Fibroblast of upper back skin (primary cell): ENCODE measurements at places on chromosomes 3 and 15.

DNA sequence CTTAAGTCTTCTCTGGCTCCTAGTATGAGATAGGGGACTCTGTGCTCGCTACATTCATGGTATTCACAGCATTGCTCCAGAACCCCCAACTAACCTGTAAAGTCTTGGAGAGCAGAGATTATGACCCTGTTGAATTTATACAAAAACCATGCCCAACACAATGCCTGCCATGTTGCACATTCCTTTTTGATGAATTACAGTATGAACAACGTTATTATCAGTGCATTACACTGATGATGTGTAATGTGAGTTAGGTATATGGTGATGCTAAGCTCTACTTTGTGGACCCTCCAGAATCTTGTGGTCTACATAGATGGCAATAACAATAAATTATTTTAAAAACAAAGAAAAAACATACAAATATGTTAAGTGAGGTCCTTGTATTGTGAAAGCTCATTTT is 64.3 kb downstream of the EOMES start:
- DNase-seq = no peak

DNA sequence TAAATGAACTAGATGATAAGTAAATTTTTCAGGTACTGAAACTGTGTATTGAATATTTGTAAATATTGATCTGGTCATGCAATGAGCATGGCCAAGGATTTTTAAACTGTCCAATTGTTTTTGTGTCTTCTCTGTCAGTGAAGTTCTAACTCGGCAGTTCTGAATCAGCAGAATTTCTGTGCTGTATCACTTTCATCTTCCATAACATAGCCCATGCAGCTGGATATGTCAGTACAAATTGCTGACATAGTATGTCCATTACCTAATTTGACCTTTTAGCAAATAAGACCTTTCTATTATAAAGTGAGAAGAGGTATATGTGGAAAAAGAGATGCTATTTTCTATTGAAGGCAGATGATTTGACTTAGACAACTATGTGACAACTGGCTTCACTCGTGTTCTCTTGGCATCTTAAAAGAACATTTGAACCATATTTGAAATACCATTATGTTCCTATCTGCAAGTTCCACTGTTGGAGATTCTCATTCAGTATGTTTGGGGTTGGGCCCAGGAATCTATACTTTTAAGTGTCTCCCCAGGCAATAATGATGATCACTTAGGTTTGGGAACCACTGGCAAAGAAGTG is 90.4 kb downstream of the CMSS1 start:
- DNase-seq = no peak

- DNase-seq = peak; percentile 48
Measured at GRCh38 chr3:129413687-129414506, 14.5 kb downstream of the EFCAB12 start.

DNA sequence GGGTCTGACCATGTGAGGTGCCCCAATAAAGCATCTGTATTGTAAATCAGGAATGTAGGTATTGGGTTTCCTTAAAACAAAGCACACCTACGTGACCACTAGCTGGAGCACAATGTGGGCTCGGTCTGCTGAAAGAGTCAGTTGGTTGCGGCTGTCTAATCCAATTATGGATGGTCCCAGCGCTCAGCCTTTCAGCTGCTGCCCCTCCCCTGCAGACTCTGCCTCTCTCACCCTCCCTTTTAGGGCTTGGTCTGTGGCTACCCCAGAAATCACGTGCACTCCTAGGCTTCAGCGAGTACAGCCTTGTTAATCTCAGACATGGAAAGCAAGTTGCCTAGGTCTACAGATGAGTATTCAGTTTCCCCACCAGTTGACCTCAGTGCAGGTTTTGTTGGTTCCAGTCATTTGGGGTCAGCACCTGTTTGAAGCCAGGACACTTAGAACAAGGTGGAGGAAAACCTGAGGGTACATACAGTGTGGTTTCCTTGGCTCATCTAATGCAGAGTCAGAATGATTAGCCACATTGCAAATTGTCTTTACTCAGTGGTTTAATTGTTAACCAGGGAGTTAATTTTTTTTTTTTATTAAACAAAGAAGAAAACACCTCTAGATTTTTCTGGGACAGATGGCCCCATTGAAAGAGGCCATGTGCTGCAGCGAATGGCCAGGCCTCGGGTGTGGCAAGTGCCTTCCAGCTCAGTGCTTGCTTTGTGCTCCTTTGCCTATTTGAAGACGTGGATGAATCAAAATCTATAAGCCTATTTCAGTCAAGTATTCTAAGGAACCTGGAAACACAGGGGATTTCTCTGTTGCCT is 137.7 kb downstream of the IGF1R start:
- no peak for DNase-seq

- DNase-seq = no peak
Measured at GRCh38 chr3:60553144-60553543, 698.1 kb downstream of the FHIT start.

GRCh38 chr15:98884894-98885293 is 122.7 kb downstream of the PGPEP1L start:
- no peak for DNase-seq

GRCh38 chr3:60202052-60202726 is 1049.1 kb downstream of the FHIT start:
- no peak for DNase-seq

GRCh38 chr15:22968366-22968765 is 11.8 kb downstream of the CYFIP1 start:
- DNase-seq = peak; percentile 87

GRCh38 chr3:71903936-71904335 is 119.0 kb upstream of the PROK2 start:
- no peak for DNase-seq

DNA sequence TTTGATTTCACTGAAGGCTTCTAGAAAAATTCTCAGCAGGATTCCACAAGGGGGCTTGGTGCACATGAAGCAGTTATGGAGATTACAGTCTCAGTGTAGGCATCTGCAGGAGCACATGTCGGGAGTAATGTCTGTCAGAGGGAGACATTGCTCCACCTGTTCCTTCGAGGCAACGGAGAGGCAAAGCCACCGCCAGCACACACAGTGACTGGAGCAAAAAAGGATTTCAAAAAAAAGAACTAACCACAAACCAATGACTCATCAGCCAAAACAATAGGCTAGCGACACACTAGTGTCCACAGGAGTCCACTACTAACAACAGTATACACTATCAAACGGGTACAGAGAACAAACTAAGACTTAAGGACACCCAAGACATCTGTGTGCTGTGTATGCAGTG is 68.9 kb downstream of the NPTN start:
- DNase-seq = peak; percentile 41

GRCh38 chr15:95604634-95605036 is 725.9 kb upstream of the NR2F2 start:
- DNase-seq = peak; percentile 93

DNA sequence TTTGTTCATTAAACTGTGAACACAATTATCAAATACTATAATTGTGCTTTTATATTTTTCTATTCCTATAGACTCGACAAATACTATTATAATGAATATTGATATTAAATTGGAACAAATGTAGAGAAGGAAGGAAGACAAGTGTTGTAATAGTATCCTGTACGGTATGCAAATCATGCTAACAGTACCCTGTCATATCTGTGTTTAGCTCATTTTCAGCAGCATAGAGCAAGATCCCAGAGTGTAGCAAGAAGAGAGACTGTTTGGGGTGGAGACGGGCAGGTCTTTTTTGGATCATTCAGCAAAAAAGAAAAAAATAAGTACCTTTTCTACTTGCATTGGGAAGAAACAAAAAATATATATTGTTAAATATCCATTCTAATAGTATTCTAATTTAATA is 224.1 kb downstream of the TPRG1 start:
- DNase-seq = no peak

DNA sequence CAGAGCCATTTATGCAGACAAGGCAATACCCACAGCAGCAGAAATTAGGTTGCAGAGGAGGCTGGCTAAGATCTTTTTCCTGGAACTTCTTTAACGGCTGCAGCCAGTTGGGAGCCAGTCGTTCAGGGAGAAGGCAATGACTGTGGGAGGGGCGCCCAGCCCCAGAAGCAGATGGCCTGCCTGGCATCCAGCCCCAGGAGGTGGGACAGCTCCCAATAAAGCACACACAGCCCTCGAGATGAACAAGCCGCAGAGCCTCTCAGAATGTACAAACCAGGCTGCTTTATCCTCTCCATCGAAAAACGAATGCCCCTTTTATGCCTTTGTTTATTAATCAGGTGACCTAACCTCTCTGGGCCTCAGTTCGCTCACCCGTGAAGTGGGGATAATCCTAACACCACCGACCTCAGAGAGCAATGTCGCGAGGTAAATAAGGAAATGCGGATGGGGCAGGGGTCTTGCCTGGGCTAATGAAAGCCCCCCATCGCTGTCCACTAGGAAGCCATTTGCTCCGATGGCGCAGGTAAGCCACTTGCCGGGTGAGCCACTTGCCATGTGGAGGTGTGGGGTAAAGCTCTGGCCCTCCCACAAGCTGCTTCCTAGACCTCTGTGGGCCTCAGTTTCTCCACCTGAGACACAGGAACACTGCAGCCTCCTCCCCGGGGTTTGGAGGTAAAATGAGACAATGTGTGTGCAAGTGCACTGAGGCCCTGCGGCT is 35.8 kb downstream of the MGLL start:
- peak; percentile 78 for DNase-seq

DNA sequence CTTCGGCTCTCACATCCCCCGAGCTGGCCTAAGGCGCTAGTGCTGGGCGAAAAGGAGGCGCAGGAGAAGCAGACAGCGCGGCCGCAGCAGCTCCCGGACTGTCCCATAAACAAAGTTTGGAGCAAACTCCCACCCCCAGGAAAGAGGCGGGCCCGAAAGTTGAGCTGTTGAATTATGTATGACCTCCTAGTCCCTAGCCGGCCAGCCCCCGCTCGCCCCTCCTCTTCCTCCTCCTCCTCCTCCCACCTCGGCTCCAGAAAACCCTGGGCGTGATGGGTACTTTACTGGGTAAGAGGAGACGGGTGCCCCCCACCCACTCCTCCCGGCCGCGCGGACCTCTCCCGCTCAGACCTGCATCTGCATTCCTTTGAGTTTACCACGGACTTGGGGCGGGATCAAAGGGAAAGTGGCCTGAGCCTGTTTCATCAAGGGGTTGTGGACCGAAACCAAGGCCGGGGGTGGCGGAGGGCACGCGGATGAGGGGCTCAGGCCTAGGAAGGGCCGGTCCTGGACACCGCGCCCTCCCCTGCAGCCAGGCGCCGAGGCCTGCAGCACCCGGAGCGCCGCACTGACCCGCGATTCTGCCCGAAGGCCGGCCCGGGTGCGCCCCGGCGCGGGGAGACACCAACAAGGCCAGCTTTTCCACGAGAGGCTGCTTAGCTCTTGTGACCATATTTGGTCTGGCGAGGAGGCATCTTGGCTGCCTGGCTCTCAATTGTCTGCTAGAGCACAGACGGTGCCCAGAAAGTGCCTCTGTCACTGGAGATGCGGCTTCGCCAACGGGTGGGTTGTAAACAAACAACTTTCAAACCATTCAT is at the start of gene WWTR1:
TSS of gene WWTR1 (minus strand) at position 100 of the 818 bp plus-strand sequence. CDS start 719 bp downstream, outside the sequence.
- peak; percentile 96 for DNase-seq

- peak; percentile 45 for DNase-seq
Measured at GRCh38 chr15:37019479-37020433, 80.6 kb downstream of the MEIS2 start.

DNA sequence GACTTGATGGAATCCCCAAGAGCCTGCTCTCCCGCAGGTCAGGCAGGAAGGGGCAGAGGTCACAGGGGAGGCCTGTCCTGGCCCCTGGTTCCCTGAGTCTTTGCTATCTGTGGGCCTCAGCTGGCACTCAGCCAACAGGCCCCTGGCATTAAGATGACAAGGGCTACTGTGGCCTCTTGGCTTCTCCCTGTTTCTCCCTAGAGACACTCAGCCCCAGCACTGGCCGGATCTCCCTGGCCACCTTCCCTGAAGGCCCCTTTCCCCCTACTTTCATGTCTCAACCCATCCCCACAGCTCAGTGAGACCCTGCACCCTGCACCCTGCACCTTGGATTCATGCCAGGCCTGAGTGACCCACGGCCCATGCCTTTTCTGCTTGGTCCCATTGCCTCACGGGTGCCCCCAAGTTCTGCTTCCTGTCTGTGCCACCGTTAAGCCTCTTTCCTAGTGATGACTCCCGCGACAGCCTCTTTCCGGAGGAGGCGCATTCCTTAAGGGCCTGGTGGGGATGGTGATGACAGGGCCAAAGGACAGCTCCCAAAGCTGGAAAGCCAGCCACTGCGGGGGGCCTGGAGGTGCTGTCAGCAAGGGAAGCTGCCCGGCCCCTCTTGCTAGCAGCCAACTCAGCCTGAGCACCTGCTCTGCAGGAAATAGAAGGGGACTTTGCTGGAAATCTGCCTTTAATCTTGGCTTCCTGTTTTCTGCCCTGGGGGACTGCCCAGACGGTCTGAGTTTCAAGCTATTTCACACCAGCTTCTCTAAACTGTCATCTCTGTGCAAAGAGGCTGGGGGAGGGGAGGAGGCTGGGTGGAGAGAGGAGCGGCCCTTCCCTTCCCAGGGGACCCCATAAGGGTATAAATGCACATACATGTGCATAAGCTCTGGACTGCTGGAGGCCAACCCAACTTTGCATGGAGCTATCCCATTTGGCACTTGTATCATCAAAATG is 4.8 kb upstream of the CSK start:
- DNase-seq = peak; percentile 34

GRCh38 chr15:79527821-79528220 is 95.7 kb downstream of the MINAR1 start:
- DNase-seq = no peak

DNA sequence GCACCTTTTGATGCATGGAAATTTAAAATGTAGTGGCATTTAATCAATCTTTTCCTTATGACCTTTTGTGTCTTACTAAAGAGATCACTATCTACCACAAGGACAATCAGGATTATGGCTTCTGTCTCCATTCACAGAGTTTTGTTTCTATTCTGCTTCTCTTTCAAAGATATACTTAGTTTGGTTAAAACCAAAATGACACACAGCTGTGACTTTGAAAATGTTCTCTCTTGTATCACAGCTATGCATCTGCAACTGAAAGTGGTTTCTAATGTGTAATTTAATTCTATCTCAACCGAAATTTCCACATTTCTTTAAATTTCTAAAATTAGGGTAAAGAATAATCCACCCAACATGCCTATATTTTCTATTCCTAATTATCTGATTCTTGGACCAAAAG is 27.7 kb downstream of the HLTF start:
- DNase-seq = no peak

GRCh38 chr3:54165865-54166264 is 43.5 kb downstream of the CACNA2D3 start:
- no peak for DNase-seq

- peak; percentile 16 for DNase-seq
Measured at GRCh38 chr3:64408770-64409169, 183.5 kb upstream of the PRICKLE2 start.

GRCh38 chr3:67678665-67679064 is 24.3 kb upstream of the SUCLG2 start:
- DNase-seq = no peak

DNA sequence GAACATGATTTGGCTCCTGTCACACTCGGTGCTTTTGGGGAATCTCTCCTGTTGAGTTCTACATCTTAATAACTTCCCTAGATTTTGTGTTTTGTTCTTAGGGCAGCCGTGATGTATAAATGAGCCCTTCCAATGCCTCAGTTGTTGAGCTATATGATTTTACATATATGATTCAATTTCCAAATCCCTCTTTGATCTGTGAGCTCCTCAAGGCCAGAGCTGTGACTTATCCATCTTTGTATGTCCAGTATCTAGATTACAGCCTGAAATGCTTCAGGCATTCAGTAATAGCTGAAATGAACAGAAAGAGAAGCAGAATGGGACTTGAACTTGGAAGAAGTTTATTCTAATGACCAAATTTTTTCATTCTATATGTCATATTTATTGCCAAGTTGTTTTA is 26.6 kb downstream of the CGGBP1 start:
- no peak for DNase-seq
